M059J (cell line): ENCODE measurements at places on chromosomes 13 and 19. TPM values are rescaled to one million over a fixed set of nuclear protein-coding genes. Genes with fewer than 3 reads are reported as not detected.

ZNF550 gene
- total RNA-seq = 9.4 and 14.0 TPM in 2 replicates

CAPS gene
- total RNA-seq = 0.96 and 1.3 TPM in 2 replicates

VSTM1 gene
- total RNA-seq = not detected in 2 replicates

ZNF527 gene
- total RNA-seq = 4.1 and 4.6 TPM in 2 replicates

ADM5 gene
- 0.20 and 0.34 TPM in 2 replicates for total RNA-seq

DLEU7 gene
- 0.17 TPM in 1 of 2 replicates, not detected in the other for total RNA-seq

IRF3 gene
- total RNA-seq = 146 and 186 TPM in 2 replicates

SARS2 gene
- 15.4 and 20.2 TPM in 2 replicates for total RNA-seq

PRTN3 gene
- total RNA-seq = not detected in 2 replicates

RAB3D gene
- 0.17 and 0.74 TPM in 2 replicates for total RNA-seq

THSD8 gene
- total RNA-seq = not detected in 2 replicates

AMH gene
- total RNA-seq = 1.5 and 2.9 TPM in 2 replicates

MISP gene
- 0.37 and 0.79 TPM in 2 replicates for total RNA-seq

CBY2 gene
- not detected in 2 replicates for total RNA-seq

ZNF264 gene
- 12.3 and 31.1 TPM in 2 replicates for total RNA-seq

KCNRG gene
- total RNA-seq = 0.17 and 1.4 TPM in 2 replicates

SH2D3A gene
- not detected in 2 replicates for total RNA-seq
